ENCODE measurements at places on chromosomes 5 and 9.
A peak's percentile ranks its signal among the peaks of the same experiment; 100 is the strongest.

GRCh38 chr5:123156577-123157296 is 67.7 kb downstream of the PRDM6 start:
- no peak for DNase-seq

DNA sequence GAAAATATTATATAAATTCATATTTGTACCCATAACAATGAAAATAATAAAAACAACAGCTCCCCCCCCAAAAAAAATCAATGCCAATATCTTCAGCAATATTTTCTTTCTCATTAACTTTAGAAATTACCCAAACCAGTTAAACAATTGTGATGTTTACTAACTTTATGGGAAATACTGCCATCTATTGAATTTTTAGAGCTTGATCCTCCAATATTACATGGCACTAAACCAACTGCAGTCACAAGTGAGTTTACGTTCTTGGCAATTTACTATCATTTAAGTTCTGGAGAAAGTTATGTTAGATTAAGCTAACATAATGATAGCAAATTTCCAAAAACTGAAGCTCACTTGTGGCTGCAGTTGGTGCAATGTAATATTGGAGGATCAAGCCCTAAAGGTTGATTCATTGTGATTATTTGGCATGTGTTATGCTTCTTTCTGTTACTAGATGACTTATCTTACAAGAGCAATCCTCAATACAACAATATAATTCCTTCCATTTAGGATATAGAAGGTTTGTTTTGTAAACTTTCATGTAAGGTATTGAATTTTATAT is 379.5 kb downstream of the CDH18 start:
- no peak for DNase-seq

DNA sequence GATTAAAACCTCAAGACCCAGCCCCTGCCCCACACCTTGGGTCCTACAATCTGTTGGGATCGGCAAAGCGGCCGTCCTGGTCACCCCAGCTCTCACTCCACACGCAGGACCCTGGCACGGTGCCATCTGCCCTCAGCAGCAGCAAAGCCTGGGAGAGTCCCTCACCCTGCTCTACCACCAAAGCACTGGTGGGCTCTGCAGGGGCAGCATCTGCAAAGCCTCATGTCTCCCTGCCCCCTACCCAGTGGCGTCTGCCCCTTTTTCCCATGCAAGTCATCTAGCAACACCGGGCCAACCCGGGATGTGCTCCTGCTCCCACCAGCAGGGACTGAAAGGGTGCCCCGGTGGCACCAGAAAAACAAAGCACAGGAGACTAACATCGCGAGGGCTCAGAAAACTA is 19.6 kb upstream of the CNOT6 start:
- no peak for DNase-seq

- DNase-seq = peak; percentile 56
Measured at GRCh38 chr9:136438548-136439480, 831 bp downstream of the INPP5E start.
